Activated CD4-positive, alpha-beta memory T cell treated with anti-CD3 and anti-CD28 coated beads for 36 hours (primary cell): ENCODE measurements at places on chromosomes 11 and 22.

DNA sequence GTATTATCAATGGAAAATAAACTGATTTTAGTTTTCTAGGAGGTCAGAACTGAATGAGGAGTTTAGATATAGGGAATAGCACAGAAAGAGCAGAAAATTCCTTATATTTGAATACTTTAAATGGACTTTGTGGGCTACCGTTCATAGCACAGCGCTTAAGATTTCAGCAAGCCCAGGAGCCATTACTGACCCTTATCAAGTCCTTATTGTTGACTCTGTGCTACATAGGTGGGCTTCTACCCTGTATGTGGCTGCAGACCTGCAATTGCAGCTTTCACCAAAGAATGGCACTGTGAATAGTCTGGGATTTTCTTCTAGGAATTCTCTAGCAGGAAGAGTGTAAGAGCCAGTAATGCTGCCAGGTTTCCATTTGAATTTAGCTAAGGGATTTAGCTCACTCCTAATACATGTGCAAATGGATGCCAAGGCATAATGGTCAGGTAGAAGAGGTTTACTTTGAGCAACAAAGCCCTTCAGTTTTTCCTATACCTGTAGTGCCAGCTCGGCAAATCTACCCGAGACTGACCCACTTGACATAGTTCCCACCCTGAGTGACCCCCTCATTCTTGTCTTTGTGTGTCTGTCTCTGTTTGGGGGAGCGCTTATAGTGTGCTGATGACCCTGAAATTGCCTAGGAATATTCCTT lies 42.5 kb upstream of the DLAT start:
- no peak for DNase-seq

- DNase-seq: no peak
Observed at GRCh38 chr11:62933750-62934495, 12.8 kb upstream of the CHRM1 start.

DNA sequence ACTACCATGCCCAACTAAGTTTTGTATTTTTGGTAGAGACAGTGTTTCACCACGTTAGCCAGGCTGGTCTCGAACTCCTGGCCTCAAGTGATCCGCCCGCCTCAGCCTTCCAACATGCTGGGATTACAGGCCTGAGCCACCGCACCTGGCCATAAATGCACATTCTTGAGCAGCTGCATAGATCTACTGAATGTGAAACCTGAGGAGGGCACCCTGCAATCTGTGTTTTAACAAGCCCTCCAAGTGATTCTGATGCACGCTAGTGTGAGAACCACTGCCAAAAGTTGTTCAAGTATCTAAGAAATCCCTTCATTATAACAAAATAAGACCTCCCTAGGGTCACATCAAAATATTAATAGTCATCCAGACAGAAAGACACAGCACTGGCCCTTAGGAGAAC lies 89.3 kb downstream of the RDX start:
- no peak for DNase-seq

GRCh38 chr11:81967242-81967641 lies 766.4 kb downstream of the FAM181B start:
- DNase-seq: no peak

DNA sequence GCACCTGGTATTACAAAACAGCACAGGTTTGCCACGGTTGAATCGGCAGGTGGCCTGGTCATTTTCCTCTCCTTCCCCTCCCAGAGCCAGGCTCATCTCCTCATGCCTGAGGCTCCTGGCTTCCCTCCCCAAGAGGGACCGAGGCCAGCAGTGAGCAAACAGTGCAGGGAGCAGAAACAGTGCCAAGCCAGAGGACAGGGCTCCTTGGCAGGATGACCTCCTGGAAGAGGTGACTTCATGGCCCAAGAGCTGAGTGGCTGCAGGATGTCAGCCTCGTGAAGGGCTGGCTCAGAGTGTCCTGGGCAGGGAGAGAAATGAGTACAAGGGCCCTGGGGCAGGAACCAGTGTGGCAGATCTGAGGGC lies 22.8 kb upstream of the PPFIA1 start:
- no peak for DNase-seq
